Tongue (tissue), 3 donors: ENCODE measurements at places on chromosomes 16 and 17. TPM values are rescaled to one million over a fixed set of nuclear protein-coding genes. Genes with fewer than 3 reads are reported as not detected.

DNA sequence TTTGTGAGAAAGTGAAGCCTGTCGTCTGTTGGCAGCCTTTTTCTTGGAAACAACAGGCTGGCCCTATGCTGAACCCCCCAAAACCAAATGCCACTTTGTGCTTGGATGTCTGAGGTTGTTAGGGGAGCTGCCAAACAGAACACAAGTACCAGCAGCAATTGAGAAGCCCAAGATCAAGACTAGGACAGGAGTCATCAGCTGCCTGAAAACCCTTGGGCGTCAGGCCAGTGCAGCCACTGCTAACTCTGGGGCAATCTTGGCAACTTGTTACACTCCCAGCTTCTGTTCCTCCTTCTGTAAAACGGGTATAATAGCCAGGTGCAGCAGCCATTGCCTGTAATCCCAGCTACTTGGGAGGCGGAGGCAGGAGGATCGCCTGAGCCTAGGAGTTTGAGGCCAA, 9.3 kb upstream of the LRRC59 start:
- DNase-seq, result no peak

DNA sequence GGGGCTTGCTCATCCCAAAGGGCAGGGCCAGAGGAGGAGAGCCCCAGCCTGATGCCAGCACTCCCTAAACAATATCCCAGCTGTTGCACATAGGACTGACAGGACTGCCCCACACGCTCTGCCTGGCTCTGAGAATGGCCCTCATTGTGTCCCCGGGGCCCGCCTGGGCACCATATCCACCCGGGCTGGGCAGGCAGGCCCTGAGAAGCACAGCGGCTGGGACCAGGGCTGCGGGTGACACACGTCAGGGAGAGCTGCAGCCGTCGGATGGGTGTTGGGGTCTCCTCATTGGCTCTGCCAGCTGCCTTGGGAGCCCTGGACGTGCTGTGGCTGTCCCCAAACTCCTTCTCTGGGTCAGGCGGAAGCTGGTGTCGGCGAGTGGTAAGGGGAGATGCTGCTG, 4.2 kb downstream of the BCAR1 start:
- no peak for DNase-seq

- DNase-seq, result no peak
Measured at GRCh38 chr16:31421587-31421986, 6.6 kb downstream of the COX6A2 start.

DNA sequence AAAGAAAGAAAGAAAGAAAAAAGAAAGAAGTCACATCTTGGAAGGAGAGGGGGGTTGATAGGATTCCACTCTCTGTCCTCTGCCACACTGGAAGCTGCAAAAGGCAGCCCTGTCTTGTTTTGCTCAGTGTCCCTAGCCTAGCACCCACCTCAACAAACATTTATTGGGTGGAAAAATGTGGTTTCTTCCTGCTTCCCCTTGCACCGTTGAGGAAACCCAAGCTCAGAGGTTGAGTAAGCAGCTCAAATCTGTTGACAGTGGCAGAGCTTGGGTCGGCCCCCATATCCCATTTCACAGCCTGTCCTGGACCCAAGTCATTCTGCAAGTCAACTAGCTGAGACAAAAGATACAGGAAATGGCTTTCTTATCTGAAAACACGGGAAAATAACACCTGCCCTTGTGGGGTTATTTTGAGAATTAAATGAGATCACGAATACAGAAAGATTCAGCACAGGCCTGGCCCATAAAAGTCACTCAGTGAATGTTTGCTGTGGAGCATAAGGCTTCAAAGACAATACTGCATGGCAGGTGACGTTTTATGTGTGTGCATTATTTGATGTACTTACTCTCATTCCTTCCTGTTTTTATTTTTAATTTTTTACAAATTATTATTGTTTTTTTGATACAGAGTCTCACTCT, 63.6 kb downstream of the SCNN1B start:
- DNase-seq, result no peak

DNA sequence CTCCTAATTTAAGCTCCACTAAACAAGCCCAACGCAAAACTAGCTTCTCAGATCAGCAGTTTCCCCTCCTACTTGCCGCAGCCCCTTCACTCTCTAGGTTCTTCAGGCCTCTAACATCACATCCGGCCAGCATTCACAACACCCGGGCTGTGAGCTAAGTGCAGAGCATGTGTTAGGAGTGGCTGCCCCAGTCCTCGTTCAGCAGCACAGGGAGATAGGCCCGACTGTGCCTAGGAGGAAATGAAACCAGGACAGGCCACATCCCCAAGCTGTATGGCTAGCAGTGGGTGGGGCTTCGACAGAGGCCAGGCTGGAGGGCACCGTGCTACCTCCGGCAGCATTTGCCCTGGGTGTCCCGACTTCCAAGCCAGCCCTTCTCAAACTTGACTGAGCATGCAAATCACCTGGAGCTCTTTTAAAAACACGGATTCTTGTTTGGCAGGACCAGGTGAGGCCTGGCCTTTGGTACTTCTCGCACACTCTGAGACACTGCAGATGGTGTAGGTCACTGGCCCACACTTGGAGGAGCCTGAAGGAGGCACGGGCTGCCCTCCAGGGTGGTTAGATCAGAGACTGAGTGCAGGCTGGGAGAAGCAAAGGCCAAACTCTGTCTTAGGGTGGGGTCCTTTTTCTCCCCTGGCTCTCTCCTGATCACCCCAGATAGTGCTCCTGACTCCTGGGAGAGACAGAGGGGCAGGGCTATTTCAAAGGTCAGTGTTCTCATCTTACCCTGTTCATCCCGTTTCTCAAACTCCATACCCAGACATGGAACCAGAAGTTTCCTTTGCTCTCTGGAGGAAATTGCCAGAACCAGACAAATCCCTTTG, 202.0 kb downstream of the C16orf78 start:
- DNase-seq, result peak; percentile 54

- no peak for DNase-seq
Measured at GRCh38 chr17:34756637-34757021, 177.2 kb downstream of the TMEM132E start.

GRCh38 chr16:85550422-85550864, 62.7 kb upstream of the GSE1 start:
- DNase-seq, result no peak

GRCh38 chr16:80804056-80804525, 307 bp downstream of the CDYL2 start:
- peak; percentile 62 for DNase-seq

DNA sequence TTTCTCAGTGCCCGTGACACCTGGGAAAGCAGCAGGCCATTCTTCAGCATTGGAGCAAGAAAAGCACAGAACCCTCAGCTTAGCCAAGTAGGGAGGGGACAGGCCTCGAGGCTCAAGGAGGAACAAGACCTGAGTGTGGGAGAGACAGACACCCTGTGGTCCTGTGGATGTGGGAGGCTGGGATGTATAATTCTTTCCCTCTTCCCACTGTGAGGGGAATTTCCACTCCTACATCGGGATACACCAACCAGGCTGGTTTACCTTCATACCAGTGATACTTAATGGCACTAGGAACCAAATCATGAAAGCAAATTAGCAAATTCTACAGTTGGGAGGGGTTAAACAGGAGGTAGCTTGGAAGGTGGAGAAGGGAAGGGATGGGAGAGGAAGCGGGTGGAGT, 41.7 kb downstream of the LYRM1 start:
- DNase-seq, result no peak

KRT31 gene
- 6.1 TPM for total RNA-seq

ZNF830 gene
- total RNA-seq, result 16.7 TPM

DNA sequence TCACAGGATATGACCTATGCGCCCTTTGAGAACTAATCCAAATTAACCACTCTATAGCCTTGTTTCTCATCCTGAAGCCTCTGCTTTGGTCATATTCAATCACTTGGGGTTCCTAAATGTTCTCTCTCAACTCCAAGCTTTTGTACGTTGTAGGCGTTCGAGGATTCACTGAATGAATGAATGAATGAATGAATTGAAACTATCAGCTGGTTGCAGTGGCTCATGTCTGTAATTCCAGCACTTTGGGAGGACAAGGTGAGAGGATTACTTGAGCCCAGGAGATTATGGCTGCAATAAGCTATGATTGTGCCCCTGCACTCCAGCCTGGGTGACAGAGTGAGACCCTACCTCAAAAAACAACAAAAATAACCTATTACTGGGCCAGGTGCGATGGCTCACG, 5.9 kb upstream of the SUMO2 start:
- no peak for DNase-seq
